ENCODE measurements at places on chromosomes 2 and 18. TPM values are rescaled to one million over a fixed set of nuclear protein-coding genes. Genes with fewer than 3 reads are reported as not detected.

Gene CPO
- not detected for total RNA-seq

Gene EPHA4
- not detected for total RNA-seq

Gene BMP10
- total RNA-seq, result not detected

Gene SYT4
- not detected for total RNA-seq

Gene GALNT13
- 4.8 TPM for total RNA-seq

Gene PLGLB1
- 0.20 TPM for total RNA-seq

Gene ANKRD39
- total RNA-seq, result 23.2 TPM

Gene LCT
- not detected for total RNA-seq

Gene INHA
- 4.1 TPM for total RNA-seq

Gene NYAP2
- total RNA-seq, result not detected

Gene CDK15
- not detected for total RNA-seq

DNA sequence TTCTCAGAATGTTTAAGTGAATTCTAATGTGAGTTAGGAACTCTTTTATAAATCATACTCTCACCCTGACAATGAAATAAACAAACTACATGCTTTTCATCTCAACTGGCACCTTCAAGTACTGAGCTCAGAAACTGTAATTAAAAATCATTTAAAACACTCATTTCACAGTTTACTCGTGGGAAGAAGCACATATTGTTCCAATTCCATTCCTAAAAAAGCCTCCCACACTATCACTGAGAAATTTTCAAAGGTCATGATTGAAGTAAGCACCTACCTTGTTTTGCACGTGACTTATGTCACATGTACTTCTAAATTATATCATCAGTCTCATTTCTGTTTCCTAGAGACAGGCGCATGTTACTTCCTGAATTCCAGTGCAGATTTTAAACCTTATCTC is 678.1 kb upstream of the SLC8A1 start:
- no peaks in the 10 kb centered on the region for H3K27me3 ChIP-seq
- H3K36me3 ChIP-seq, result no peaks in the 10 kb centered on the region
- H3K4me3 ChIP-seq, result no peak overlapping the region
- no peaks in the 10 kb centered on the region for H3K4me1 ChIP-seq

GRCh38 chr2:181138816-181139215 is 158.4 kb downstream of the UBE2E3 start:
- H3K36me3 ChIP-seq, result no peaks in the 10 kb centered on the region
- no peak overlapping the region for H3K27ac ChIP-seq
- no peak overlapping the region for H3K4me3 ChIP-seq
- DNase-seq, result no peak

DNA sequence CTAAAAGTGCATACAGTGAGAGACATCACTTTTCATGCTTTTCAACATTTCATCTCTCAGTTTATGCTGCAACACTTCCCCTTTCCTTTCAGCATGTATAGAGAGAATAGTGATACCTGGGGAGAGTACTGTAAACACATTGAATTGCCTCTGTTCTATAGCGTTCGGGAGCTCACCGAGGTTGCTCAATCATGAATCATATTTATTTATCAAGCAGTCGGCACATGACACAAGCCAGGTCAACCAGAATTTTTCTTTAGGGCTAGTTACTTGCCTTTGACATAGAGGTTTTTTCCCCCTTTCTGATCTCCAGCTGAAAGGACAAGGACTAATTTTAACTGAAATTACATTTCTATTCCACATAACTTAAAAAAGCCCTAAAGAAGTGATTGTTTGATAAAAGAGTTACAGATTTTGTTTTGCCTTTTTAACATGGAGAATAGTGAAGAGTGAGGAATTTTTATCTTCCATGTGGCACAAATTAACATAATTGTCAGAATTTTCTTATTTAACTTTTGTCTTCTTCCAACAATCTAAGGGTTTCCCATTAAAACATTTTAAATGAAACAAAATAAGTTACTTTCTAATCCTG is 690.9 kb upstream of the TMEFF2 start:
- H3K4me1 ChIP-seq, result no peaks in the 10 kb centered on the region
- DNase-seq, result peak; percentile 24
- no peaks in the 10 kb centered on the region for H3K27me3 ChIP-seq
- no peaks in the 10 kb centered on the region for H3K36me3 ChIP-seq

GRCh38 chr2:240510513-240511210 is 47.1 kb downstream of the ANKMY1 start:
- no peak for DNase-seq
- no peaks in the 10 kb centered on the region for H3K27me3 ChIP-seq
- H3K4me1 ChIP-seq, result no peaks in the 10 kb centered on the region
- no peak overlapping the region for H3K27ac ChIP-seq
- H3K36me3 ChIP-seq, result peaks cover 10% of the 10 kb centered on the region

- H3K4me3 ChIP-seq, result no peak overlapping the region
- H3K27ac ChIP-seq, result no peak overlapping the region
- no peak for DNase-seq
- peaks cover 59% of the 10 kb centered on the region for H3K4me1 ChIP-seq
Observed at GRCh38 chr2:27956888-27957287, 66.4 kb downstream of the BABAM2 start.

- H3K36me3 ChIP-seq, result no peaks in the 10 kb centered on the region
- no peak overlapping the region for H3K27ac ChIP-seq
- H3K4me3 ChIP-seq, result no peak overlapping the region
- no peaks in the 10 kb centered on the region for H3K27me3 ChIP-seq
- H3K4me1 ChIP-seq, result peaks cover 36% of the 10 kb centered on the region
Observed at GRCh38 chr2:134087371-134087921, 166.4 kb upstream of the MGAT5 start.

DNA sequence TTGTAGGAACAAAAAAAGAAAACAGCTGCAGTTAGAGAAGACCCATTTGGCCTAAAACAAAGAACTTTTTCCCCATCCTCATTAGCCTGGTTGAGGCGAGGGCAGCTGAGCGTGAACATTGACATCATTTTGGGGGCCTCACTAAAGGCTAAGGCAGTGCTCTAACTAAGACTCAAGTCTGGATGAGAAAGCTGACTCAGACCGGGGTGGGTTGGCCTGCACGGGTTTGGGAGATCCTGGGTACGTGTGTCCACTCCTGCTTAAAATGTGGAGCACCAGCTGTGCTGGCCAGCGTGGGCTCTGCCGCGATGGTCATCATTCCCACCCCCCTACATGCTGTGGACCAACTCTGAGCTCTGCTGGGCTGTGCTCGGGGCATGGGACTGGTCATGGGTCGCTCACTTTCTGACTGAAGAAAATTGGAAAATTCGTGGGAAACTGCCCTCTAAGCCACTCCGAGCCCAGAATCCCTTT is 86.0 kb upstream of the TMEM247 start:
- no peak overlapping the region for H3K4me3 ChIP-seq
- no peak for DNase-seq
- H3K36me3 ChIP-seq, result 0 out of 2 replicates have a peak, but pooled peaks cover 1% of the 10 kb centered on the region
- no peaks in the 10 kb centered on the region for H3K27me3 ChIP-seq
- no peak overlapping the region for H3K27ac ChIP-seq

GRCh38 chr2:2919574-2920365 is 457.8 kb downstream of the EIPR1 start:
- H3K4me3 ChIP-seq, result no peak overlapping the region
- no peak overlapping the region for H3K27ac ChIP-seq
- no peaks in the 10 kb centered on the region for H3K27me3 ChIP-seq

GRCh38 chr2:225797394-225797793 is 397.9 kb downstream of the NYAP2 start:
- no peak for DNase-seq
- no peaks in the 10 kb centered on the region for H3K36me3 ChIP-seq
- no peaks in the 10 kb centered on the region for H3K27me3 ChIP-seq
- H3K4me1 ChIP-seq, result no peaks in the 10 kb centered on the region

DNA sequence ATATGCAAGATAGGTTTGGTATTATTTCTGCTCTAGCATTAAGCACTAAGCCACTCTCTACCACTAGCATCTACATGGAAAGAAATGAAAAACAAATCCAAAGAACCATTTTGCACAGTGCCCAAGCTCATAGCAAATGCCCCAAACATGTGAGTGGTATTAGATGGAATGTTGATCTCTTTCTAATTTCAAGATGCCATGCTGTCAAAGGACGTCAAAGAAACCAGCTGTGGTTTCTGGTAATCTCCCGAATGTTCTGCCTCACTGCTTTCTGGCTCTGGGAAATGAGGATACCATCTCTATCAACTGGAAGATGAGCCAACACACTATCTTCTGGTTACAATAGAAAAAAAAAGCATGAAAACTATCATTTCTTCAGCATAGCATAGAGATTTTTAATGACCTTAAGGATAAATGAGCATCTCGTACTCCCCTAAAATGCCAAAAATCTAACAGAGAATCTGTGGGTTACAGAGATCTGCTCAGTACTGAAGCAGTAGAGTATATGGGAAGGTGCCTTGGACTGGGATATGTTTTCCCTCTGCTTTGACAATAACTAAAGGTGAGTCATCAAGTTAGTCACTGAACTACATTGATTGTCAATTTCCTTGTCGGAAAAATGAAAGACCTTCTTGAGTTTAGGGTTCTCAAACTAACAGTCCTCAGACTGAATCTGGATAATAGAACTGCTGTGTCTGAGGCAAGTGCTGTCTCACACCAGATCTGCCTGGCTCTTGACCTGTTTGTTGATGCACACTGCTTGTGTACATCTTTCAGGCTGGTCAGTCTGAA is 244.8 kb upstream of the NCKAP5 start:
- no peaks in the 10 kb centered on the region for H3K27me3 ChIP-seq
- DNase-seq, result no peak
- no peak overlapping the region for H3K4me3 ChIP-seq

DNA sequence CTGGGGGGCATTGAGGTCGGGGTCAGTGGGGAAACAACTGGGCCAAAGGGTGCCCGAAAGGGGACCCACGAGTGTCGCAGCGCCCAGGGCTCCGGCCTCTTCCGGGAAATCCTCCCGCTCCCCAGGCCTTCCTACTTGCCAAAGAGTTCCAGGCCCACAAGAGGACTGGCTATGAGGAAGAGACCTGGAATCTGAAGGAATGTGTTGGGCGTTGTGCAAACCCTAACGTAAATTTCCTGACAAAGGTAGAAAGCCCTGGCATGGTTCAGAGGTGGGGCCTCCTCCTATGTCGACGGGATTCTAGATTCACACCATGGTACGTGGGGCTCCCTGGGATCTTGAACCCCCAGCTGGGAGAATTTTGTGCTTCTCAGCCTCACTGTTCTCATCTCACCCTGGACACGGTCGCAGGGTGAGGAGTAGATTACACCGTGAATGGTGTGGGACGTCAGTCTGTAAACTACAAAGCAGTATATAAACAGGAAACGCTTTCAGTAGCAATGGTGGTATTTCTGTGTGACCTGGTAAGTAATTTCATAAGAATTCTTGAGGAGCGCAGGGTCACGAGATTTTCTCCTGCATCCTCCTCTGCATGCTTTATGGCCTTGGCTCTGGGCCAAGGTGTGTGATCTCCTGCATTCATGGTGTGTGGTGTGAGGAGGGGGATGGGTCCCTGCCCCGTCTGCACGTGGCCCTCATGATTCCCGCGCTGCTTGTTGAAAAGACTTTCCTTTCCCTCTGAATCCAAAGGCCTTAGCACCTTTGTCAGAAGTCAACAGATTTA is 868 bp downstream of the HSBP1L1 start:
- peaks cover 12% of the 10 kb centered on the region for H3K36me3 ChIP-seq
- peak overlapping the region; percentile 86 for H3K4me3 ChIP-seq
- no peaks in the 10 kb centered on the region for H3K27me3 ChIP-seq
- H3K4me1 ChIP-seq, result peaks cover 65% of the 10 kb centered on the region
- H3K27ac ChIP-seq, result peak overlapping the region; percentile 91

DNA sequence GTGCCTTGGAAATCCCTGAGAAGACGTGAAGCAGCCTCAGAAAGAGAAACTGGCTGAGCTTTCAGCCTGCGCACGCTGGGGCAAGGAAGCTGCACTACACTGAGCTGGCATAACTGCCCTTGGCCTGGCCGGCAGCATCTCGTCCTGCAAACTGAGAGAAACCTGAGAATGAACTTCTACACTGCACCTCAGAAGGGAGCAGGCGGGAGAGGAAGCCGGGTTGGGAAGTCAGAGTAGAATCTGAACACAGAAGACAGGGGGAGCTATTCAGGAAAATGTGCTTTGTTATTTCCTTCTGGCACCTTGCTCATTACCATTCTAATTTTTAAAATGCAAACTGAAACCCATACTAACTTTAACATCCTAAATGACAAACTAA is 70.9 kb downstream of the ZEB2 start:
- no peaks in the 10 kb centered on the region for H3K36me3 ChIP-seq
- no peak overlapping the region for H3K27ac ChIP-seq
- no peak overlapping the region for H3K4me3 ChIP-seq
- no peaks in the 10 kb centered on the region for H3K4me1 ChIP-seq
- no peak for DNase-seq
